Pancreas (tissue), 10 donors: ENCODE measurements at places on chromosomes 2 and 18.
A peak's percentile ranks its signal among the peaks of the same experiment; 100 is the strongest.

DNA sequence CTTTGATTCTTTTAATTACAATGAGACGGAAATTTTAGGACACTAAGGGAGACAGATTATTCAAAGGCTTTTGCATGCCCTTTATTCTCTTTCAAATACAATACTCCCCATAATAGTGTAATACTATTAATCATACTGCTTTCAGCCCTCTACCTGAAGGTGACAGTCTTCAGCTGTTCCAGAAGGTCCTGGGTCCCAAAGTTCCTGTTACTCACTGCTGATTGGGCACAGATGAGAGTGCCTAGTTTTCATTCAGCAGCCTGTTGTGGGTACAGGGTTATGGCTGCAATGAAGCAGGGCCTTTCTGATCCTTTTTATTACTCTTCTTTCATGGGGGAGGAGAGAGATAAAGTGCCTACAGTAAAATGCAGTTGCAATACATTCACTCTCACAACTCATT, 80.2 kb downstream of the NUP35 start:
- H3K27ac ChIP-seq = no peak overlapping the region
- H3K27me3 ChIP-seq = no peaks in the 10 kb centered on the region
- no peaks in the 10 kb centered on the region for H3K4me1 ChIP-seq
- no peaks in the 10 kb centered on the region for H3K36me3 ChIP-seq
- H3K4me3 ChIP-seq = no peak overlapping the region

DNA sequence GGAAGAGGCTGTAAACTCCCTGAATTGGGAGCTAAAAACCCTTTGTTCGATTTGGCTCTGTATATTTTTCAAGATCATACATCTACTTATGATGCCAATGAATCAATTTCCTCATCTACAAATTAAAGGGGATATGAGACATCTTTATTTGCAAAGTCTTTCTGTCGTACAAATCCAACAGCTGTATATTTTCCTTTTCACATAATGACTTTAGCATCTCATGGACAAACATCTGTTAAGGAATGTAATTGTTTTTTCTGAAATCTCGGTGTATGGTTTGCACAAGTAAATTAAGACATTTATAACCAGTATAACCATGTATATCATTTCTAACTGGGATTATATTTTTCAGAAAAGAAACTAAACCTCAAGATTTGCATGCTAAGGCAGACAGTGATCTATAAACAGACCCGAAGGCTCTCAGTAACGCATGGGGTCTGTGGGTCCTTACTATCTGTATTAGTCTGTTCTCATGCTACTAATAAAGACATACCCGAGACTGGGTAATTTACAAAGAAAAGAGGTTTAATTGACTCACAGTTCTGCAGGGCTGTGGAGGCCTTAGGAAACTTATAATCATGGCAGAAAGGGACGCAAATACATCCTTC, 130.8 kb downstream of the SLC8A1 start:
- DNase-seq = no peak
- H3K27ac ChIP-seq = no peak overlapping the region
- H3K27me3 ChIP-seq = no peaks in the 10 kb centered on the region
- H3K4me1 ChIP-seq = no peaks in the 10 kb centered on the region
- no peak overlapping the region for H3K4me3 ChIP-seq

GRCh38 chr18:35117951-35118411, 76.8 kb downstream of the MAPRE2 start:
- no peaks in the 10 kb centered on the region for H3K4me1 ChIP-seq
- no peak for DNase-seq
- H3K27ac ChIP-seq = no peak overlapping the region
- no peaks in the 10 kb centered on the region for H3K27me3 ChIP-seq
- no peaks in the 10 kb centered on the region for H3K36me3 ChIP-seq

- H3K36me3 ChIP-seq = peaks cover 6% of the 10 kb centered on the region
- no peak overlapping the region for H3K27ac ChIP-seq
- H3K4me3 ChIP-seq = no peak overlapping the region
These were observed 16.2 kb downstream of the STK25 start for GRCh38 chr2:241492174-241492565.

- no peaks in the 10 kb centered on the region for H3K27me3 ChIP-seq
- peaks cover 26% of the 10 kb centered on the region for H3K4me1 ChIP-seq
- H3K36me3 ChIP-seq = no peaks in the 10 kb centered on the region
- DNase-seq = no peak
- no peak overlapping the region for H3K27ac ChIP-seq
These were observed 108.4 kb upstream of the SH3BP4 start for GRCh38 chr2:234843411-234843810.

GRCh38 chr2:4130651-4131050, 427.3 kb downstream of the DCDC2C start:
- H3K4me1 ChIP-seq = no peaks in the 10 kb centered on the region
- DNase-seq = no peak
- no peak overlapping the region for H3K4me3 ChIP-seq
- H3K36me3 ChIP-seq = no peaks in the 10 kb centered on the region

GRCh38 chr18:78128004-78128403, 851.6 kb upstream of the SALL3 start:
- H3K27ac ChIP-seq = no peak overlapping the region
- no peaks in the 10 kb centered on the region for H3K27me3 ChIP-seq
- H3K4me3 ChIP-seq = no peak overlapping the region
- no peaks in the 10 kb centered on the region for H3K4me1 ChIP-seq
- no peaks in the 10 kb centered on the region for H3K36me3 ChIP-seq

GRCh38 chr2:120926463-120927264, 191.0 kb downstream of the GLI2 start:
- no peaks in the 10 kb centered on the region for H3K27me3 ChIP-seq
- H3K36me3 ChIP-seq = no peaks in the 10 kb centered on the region
- H3K4me3 ChIP-seq = no peak overlapping the region
- H3K4me1 ChIP-seq = no peaks in the 10 kb centered on the region
- DNase-seq = no peak
- no peak overlapping the region for H3K27ac ChIP-seq

- H3K27me3 ChIP-seq = no peaks in the 10 kb centered on the region
- H3K4me1 ChIP-seq = no peaks in the 10 kb centered on the region
- H3K27ac ChIP-seq = no peak overlapping the region
These were observed 48.6 kb downstream of the XDH start for GRCh38 chr2:31365834-31366505.

GRCh38 chr2:25473758-25474340, 132.1 kb upstream of the DNMT3A start:
- no peaks in the 10 kb centered on the region for H3K4me1 ChIP-seq
- no peaks in the 10 kb centered on the region for H3K27me3 ChIP-seq
- no peak overlapping the region for H3K4me3 ChIP-seq
- no peaks in the 10 kb centered on the region for H3K36me3 ChIP-seq

DNA sequence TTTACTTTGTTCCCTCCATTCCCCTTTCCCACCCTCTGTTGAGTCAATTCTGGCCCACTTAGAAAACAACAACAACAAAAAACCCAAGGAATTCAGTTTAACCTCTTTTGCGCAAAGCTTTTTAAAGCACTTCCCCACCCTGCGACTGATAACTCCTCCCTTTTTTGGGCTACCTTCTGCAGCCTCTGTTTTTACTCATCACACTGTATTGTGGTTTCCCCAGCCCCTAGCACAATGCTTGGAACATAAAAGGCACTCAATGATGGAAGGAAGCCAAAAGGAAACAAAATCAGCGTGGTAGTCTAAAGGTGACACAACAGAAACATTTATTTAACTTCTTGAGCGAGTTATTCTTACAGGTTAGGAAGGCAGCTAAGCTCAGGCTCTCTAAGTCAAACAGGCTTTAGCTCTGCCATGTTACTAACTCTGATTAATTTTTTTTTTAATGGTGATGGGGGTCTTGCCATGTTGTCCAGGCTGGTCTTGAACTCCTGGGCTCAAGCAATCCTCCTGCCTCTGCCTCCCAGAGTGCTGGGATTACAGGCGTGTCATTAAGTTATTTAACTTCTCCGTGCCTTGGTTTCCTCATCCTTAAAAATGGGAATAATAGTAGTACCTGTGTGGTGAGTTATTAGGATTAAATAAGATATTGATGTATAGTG, 1.3 kb downstream of the CEP68 start:
- peak overlapping the region; percentile 84 for H3K27ac ChIP-seq
- H3K4me1 ChIP-seq = peaks cover 47% of the 10 kb centered on the region
- no peaks in the 10 kb centered on the region for H3K27me3 ChIP-seq
- no peak for DNase-seq
- H3K36me3 ChIP-seq = no peaks in the 10 kb centered on the region
- peak overlapping the region; percentile 95 for H3K4me3 ChIP-seq

DNA sequence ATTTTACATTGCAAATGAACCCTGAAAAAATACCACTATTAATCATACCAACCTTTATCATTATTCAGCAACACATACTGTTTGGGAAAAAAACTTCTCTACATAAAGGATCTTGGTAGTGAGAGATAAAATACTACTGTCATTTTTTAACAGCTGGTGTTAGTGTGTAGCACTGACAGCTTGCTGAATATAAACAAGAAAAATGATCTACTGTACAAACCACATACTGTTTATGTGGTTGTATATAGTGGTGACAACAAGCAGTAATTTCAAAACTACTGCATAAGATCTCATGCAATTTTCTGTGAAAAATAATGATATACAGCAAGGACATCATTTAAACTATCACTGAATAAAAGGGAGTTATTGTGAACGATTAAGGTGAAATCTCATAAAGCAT, 601.2 kb downstream of the LRP1B start:
- H3K4me3 ChIP-seq = no peak overlapping the region
- no peaks in the 10 kb centered on the region for H3K36me3 ChIP-seq
- H3K4me1 ChIP-seq = peaks cover 3% of the 10 kb centered on the region
- no peak overlapping the region for H3K27ac ChIP-seq
- no peaks in the 10 kb centered on the region for H3K27me3 ChIP-seq

DNA sequence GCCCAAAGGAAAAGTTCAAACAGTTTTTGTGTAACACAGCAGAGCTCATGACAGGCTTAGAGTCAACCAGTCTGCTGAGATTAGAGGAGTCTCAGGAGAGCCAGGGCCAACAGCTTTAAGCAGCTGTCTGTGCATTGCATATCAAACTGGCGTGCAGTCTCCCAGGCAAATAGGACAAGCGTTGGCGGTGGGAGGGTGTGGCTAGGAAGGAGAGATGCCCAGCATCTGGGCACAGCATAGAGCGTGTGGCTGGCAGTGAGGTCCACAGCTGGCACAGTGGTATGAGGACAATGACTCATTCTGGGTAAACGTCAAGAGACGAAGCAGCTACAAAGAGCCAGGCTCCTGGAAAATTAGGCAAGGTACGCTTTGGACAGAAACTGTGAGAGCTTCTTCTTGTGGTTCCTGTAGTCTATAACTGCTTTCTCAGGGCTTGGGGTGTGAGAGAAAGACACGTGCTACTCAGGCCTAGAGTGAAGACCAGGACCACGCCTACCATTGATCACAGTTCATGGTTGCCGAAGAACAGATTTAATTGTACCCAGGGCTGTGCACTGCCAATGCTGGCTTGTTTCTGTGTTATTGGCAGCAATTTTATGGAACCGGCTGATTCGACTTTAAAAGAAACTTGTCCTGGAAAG, 14.8 kb downstream of the ZAP70 start:
- no peaks in the 10 kb centered on the region for H3K36me3 ChIP-seq
- DNase-seq = no peak
- H3K4me3 ChIP-seq = no peak overlapping the region
- H3K4me1 ChIP-seq = no peaks in the 10 kb centered on the region
- H3K27ac ChIP-seq = no peak overlapping the region

- no peak for DNase-seq
- H3K36me3 ChIP-seq = no peaks in the 10 kb centered on the region
- H3K4me3 ChIP-seq = no peak overlapping the region
- H3K4me1 ChIP-seq = no peaks in the 10 kb centered on the region
These were observed 25.3 kb upstream of the STARD7 start for GRCh38 chr2:96233880-96234316.

- no peaks in the 10 kb centered on the region for H3K36me3 ChIP-seq
- no peak for DNase-seq
- peaks cover 6% of the 10 kb centered on the region for H3K4me1 ChIP-seq
- H3K27ac ChIP-seq = no peak overlapping the region
These were observed 10.2 kb downstream of the SIX3 start for GRCh38 chr2:44951714-44952113.

GRCh38 chr2:191018643-191019119, 4.7 kb upstream of the STAT1 start:
- no peak for DNase-seq
- peaks cover 21% of the 10 kb centered on the region for H3K4me1 ChIP-seq
- H3K27ac ChIP-seq = no peak overlapping the region
- no peak overlapping the region for H3K4me3 ChIP-seq
- H3K27me3 ChIP-seq = no peaks in the 10 kb centered on the region
